ENCODE measurements at places on chromosomes 3 and 15.

DNA sequence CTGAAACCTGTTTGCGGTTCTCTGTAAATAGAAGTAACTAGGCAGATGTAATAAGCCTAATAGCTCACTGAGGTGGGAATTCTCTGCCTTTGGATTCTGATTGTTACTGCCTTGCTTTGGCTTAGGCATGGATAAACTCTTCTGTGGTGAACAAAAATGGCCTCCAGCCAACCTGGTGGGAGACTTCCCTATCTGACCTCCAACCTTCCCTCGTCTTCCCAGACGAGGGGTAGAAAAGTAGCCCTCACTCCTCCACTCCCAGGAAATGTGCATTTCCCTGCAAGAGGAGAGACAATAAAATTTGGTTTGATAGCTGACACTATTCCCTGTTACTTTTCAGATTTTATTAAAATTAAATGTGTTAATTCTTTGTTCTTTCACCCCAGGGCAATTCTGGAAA is 606 bp upstream of the CD96 start:
- no peak for DNase-seq

DNA sequence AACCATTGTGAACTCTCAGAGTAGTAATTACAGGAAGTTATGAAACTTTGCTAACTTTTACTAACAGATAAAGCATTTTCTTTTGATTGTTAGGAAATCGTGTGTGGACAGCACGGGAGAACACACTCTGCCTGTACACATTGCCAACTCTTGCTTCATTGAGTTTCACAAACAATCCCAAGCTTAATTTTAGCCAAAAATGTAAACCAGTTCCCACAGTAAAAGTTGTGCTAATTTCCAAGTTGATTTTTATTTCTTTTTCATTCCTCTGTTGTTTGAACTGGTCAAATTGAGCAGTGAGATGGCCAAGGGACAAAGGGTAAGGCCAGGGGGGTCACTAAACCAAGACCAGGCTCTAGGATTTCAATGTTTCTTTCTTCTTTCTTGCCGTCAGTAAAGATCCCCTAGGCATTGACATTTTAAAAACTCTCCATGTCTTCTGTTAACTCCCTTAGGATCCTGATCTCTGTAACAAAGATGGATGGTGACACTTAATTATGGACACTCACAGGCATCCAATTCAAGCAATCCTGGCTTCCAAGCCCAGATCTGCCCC is 414.9 kb downstream of the RBMS3 start:
- DNase-seq, result no peak

DNA sequence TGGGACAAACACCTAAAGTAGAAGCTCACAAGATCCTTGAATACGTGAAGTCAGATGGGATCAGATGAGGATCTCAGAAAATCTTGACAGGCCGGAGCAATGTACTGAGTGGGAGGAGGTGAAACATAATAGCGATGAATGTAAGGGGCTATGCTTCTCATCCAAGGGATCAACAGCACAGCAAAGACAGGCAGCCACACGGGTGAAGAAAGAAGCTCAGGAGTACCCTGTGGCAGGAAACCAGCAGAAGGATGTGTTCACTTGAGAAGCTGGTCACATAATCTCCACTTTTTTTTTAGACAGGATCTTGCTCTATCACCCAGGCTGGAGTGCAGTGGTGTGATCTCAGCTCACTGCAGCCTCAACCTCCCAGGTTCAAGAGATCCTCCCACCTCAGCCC is 92.4 kb downstream of the MEGF11 start:
- DNase-seq, result no peak

DNA sequence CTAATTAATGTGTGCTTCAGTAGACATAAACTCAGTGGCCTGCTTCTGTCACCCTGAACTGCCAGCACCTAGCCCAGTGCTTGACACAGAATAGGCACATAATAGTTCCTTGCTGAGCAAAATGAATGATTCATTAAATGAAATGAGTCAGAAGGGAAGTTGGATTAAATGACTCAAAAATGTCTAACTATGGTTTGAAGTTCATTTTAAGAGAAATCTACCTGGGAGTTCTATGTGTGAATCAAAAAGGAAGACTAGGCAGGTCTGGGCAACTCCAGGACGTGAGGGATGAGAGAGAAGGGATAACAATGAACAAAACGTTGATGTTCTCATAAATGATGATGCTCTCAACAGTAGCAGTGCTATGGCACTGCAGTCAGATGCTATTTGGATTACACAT is 175.0 kb downstream of the CFAP20DC start:
- peak; percentile 73 for DNase-seq

DNA sequence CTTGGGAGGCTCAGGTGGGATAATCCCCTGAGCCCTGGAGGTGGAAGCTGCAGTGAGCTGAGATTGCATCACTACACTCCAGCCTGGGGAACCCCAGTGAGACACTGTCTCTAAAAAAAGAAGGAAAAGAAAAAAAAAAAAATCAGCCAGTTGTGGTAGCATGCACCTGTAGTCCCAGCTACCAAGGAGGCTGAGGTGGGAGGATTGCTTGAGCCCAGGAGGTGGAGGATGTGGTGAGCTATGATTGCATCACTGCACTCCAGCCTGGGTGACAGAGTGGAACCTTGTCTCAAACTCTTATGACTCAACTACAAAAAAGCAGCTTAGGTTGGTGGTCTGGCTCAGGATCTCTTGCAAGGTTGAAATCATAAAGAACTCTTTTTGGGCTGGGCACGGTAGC is 19.3 kb upstream of the GPX1 start:
- peak; percentile 72 for DNase-seq

GRCh38 chr3:19228167-19228566 is 79.9 kb downstream of the KCNH8 start:
- no peak for DNase-seq

DNA sequence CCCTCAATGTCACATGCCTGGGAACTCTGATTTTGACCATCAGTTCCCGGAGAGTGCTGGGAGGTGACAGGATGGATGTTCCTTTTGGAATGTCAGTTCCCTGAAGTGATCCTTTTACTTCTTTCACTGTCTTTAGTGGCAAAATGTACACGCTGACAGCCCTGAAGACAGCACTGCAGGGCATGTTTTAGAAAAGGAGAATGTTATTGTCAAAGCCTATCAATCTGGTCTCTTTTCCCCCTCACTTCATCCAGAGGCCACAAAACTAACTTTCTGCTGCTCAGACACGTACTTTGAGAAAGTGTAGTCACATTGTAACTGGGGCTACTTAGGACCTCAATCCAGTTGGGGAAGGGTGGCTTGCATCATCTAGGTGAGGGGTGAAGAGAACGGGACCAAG is 14.0 kb upstream of the NEO1 start:
- no peak for DNase-seq

DNA sequence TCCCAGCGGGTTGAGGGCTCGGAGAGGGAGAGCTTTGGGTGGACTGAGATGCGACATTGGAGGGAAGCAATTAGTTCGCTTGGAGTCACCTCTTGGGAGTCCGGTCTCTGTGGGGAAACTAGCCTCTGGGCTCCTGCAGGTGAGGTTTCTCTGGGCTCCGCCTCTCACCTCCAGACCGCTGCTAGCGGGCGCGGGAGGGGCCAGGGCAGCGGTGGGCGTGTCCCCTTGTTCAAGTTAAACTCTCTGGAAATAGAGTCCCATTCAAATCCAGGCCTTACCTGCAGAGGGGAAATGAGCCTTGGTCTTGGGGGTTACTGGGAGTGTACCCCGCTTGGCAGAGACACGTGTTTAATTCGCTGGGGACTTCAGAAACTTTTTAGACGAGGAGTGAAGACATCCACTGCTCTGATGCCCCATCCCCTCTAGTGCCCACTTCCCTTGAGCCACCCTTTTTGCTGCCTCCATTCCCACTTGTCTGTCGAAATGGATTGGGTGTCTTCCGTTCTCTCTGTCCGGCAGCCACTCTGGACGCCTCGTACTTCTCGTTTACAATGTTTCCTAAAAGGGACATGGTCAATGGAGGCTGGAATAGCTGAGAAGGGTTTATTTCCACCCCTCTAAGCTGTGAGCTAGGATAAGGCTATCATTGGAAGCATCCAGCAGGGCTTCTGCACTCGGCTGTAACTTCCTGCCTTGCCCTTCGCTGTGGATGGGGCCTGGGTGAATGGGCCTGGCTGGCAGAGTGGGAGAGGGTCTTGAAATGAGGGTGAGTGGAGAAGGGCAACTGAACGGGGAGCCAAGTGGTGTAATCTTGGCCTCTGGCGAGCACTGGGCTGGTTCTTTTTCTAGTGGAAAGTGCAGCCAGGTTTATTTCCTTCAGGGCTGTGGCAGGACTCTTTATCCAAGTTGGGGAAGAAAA is 1.1 kb downstream of the MITF start:
- no peak for DNase-seq

DNA sequence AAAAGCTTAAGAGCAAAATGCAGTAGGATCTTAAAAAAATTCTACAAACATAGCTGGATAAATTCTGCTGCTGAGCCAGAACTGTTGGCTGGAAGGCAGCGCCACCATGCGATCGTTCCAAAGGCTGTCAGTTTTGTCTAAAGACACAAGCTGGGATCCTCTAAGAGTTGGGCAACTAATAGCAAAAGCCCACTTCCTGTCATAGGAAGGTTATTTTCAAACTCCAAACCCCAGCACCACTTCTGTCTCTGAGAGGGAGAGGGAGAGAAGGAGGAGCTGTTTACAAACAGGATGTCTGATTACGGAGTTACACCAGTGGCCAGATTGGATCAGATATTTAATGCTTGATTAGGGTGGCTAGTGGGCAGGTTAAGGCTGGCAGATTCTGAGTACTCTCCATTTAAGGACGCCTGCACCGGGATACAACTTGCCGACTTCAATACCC is 44.0 kb downstream of the EIF4E3 start:
- peak; percentile 45 for DNase-seq

DNA sequence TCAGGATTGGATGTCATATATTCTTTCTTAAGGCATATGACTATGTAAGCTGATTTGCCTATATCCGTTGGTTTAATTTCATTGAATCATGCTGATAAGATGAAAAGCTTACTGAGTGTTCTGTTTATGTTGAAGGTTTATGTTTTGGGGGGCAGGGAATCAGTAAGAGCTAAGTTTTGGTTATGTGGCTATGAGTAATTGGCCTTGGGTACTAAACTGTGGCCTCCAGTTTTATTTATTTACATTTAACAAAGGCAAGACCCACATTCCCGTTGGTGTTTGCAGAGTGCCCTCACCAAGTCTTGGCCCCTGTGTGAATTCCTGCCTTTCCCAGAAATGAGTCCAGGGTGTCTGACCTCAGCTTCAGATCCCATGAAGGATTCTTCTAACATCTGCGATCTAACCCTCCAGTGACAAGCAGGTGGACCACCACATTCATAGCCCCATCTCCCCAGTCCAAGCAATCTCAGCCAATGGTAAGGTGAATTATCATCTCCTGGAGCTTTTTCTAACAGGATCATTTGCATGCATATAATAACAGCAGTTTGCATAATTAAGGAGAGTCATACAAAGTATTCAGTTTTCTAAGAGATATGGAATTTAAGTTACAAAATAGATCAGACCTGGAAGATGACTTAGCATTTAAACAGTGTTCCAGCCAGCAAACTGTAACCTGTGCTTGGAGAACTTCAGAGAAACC is 27.4 kb downstream of the GLDN start:
- DNase-seq, result no peak

DNA sequence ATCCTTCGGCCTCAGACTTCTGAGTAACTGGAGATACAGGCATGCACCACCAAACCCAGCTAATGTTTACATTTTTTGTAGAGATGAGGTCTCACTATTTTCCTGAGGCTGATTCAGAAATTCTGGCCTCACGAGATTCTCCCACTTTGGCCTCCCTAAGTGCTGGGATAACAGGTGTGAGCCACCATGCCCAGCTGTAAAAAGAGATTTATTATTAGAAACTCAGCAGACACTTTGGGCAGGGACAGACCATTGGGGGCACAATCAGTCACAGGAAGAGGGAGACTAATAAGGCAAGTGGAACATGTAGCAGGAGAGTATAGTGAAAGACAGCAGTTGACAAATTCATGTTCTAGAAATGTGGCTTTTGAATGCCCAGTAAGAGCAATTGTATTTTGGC is 249.2 kb downstream of the CBLB start:
- DNase-seq, result no peak

DNA sequence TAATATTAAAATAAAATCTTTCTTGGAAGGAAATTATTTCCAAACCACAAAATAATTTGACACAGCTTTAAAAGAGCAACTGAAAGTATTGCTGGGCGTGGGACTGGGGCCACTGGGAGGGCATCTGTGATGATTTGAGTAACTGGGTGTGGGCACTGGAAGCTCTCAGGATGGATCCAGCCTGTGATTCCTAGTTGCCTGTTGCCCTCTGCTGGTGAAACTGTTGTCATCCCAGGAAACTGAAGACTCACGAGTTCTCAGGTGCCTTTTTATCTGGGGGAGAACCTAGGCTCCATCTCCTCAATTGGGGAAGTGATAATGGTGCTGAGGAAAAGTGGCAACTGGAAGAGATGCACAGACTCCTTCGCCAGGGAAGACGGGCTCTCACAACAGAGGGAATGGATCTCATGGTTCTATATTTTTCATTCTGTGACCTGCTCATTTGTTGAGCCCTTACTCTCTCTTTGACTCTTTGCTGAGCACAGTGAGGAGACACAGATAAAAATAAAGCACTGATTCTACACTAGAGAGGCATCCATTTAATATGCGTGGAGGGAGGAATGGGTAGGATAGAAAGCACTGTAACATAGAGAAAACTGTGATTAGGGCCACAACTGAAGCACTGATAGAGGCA is 61.6 kb downstream of the TPRG1 start:
- DNase-seq, result peak; percentile 52

GRCh38 chr3:65597226-65597951 is 441.3 kb downstream of the MAGI1 start:
- no peak for DNase-seq

GRCh38 chr15:48877630-48878595 is at the start of gene EID1:
Gene EID1 (plus strand): TSS chr15:48878134. CDS start chr15:48878177, 43 bp downstream.
- peak; percentile 96 for DNase-seq

DNA sequence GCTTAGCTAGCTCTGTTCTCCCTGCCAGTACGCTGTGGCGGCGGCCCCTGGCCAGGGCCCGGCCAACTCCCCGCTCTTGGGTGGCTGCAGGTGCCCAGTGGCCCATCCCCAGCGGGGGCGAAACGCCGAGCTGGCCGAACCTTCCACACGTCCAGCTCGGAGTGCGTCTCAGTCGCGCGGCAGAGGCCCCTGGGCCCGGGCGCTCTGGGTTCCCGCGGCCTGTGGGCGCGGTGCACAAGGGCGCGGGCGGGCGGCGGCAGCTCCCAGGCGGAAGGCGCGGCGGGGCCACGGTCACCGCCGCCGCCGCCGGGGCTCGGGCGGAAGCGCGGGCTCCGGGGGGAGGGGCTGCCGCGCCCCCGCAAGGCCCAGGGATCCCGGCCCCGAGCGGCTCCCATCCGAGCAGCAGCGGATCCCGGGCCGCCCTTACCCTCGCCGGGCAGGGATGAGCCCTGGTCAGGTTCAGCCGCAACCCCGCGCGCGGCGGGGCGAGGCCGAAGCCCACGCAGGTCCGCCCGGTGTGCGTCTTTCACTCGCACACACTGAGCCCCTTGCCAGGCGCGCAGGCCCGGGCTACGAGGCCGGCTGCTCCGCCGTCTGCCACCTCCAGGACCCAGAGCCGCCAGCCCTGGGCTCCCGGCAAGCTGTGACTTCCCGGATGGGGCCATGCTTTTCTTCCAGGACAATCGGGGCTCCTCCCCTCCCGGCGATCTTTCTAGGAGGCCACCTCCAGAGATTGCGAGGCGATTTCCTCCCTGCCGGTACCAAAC is 54.2 kb downstream of the CCDC54 start:
- DNase-seq, result peak; percentile 60

GRCh38 chr3:53079147-53079546 is 33.3 kb upstream of the SFMBT1 start:
- DNase-seq, result no peak

GRCh38 chr3:11159421-11159904 is 5.2 kb downstream of the HRH1 start:
- DNase-seq, result no peak

GRCh38 chr15:35308802-35309201 is 223.7 kb upstream of the NANOGP8 start:
- no peak for DNase-seq

- no peak for DNase-seq
Measured at GRCh38 chr3:99504258-99504657, 134.1 kb upstream of the COL8A1 start.
